ENCODE measurements at places on chromosomes 12 and 14. TPM values are rescaled to one million over a fixed set of nuclear protein-coding genes. Genes with fewer than 3 reads are reported as not detected.

Gene TAS2R20
- 1.3 TPM for total RNA-seq

Gene RNU6-7
- not detected for total RNA-seq

Gene IL26
- total RNA-seq: not detected

Gene ANO4
- 30.6 TPM for total RNA-seq

Gene DPPA3
- total RNA-seq: not detected

Gene SOCS2
- total RNA-seq: 21.0 TPM

Gene SLC25A21
- 1.8 TPM for total RNA-seq

Gene TTC6
- total RNA-seq: not detected

Gene HOXC12
- total RNA-seq: not detected

Gene COCH
- 0.92 TPM for total RNA-seq

Gene TMEM132D
- total RNA-seq: 0.03 TPM

Gene RNASE2
- total RNA-seq: not detected

Gene KRT3
- not detected for total RNA-seq

DNA sequence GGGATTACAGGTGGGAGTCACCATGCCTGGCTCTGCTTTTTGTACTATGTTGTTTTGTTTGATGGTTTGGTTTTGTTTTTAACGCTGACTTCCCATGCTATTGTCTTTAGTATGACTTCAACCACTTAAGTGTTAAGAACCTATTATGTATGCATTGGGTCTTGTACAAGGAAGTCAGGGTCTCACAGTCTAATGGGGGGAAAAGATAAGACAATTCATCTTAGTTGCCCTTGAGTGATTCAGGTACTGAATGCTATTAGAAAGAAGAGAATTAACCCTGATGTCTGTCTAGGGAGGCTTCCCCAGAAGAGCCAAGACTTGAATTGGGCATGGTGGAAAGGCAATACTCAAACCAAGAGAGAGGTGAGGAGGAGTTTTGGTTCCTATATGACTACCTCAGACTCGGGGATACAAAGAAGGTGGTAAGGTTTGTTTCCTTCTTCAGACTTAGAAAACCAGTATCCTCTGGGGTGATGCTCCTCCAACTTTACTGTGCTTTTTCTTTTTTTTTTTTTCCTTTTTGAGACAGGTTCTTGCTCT, 64.6 kb downstream of the SUSD6 start:
- no peak for DNase-seq

DNA sequence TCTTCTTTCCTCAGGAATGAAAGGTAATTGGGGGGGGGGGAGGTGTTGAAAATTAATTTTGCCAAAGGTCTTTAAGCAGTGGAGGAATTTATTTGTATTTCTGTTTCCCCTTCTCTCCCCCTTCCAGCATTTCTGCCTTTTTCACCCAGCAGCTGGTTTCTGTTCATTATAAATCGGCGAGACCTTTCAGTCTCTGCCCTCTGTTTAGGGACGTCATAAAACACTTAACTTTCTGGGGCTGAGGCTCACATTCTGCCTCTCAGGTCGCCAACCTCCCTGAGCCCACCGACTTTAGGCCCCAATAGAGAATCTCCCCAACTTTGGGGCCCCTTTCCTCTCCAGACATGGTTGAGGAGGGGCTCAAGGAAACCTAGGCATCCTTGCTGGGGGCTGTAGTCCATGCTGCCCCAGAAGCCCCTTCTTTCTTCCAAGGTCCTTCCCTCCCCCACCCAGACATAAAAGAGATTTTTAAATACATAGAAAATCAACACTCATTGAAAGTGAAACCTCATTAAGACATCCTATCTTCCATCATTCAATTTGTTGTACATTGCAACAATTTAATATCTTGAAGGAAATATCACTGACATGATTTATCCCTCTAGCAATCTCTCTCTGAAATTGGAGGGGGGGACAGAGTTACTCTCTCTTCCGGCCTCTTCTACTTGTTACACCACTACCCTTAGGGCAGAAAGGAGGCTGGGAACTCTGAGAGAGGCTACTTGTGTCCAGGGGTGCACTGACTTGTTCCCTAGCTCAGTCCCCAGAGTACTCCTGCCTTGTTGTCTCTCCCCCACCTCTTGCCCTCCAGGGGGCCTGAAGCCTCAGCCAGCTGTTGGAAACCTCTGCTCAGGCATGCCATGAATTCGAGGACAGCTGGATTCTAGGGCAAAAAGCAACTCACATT, 2.5 kb upstream of the HOXC6 start:
- DNase-seq: no peak

GRCh38 chr12:92470608-92471021, 232.2 kb upstream of the PLEKHG7 start:
- no peak for DNase-seq

DNA sequence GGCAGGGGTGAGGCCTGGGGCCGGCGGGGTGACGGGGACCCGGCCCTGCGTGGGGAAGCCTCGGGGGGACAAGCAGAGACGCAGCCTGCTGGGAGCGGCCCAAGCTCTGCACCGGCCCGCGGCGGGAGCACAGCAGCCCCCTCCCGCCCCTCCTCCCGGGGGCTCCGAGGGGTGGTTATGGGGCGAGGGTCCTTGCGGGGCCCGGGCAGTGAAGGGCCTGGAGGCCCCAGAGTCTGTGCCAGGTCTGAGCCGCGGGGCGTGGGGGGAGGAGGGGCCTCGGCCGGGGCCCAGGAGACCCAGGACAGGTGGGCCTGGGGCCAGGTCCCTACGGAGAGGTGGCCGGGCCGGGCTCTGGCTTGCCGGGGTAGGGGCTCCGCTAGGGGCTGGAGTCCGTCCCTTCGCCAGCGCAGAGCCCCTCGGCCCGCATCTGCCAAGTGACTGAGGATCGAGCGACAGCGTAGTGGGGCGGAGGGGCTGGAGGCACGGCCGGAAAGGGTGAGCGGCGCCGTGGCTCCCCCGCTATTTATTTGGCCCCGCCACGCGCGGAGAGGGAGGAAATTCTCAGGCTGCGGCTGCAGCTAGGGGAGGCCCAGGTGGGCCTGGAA, 495 bp downstream of the TMEM121 start:
- DNase-seq: no peak

DNA sequence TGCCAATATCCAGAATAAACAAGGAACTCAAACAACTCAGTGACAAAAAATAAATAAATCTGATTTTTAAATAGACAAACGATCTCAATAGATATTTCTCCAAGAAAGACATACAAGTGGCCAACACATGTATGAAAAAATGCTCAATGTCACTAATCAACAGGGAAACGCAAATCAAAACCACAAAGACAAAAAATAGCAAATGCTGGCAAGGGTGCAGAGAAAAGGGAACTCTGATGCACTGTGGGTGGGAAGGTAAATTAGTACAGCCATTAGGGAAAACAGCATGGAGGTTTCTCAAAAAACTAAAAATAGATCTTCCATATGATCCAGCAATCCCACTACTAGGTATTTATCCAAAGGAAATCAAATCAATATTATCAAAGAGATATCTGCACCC, 3.5 kb upstream of the EIF5 start:
- DNase-seq: no peak

DNA sequence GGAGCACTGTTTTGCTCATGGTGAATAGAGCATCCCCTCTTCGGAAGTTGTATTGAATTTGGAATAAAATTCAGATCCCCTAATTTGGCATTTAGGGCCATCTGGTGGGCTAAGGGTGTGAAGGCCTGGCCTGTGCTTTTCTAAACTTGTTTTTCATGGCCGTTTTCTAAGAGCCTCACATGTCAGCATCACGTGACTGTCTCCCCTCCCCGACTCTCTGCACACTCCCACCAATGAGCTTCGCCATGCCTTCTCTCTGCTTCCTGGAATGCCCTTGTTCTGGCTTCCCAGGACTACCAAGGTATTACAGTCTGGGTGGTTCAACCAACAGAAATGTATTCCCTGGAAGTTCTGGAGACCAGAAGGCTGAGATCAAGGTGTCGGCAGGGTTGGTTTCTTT, 85.3 kb downstream of the PRIMA1 start:
- peak; percentile 4 for DNase-seq

- no peak for DNase-seq
These were observed 285.0 kb upstream of the ATP2B1 start for GRCh38 chr12:89993632-89994031.

DNA sequence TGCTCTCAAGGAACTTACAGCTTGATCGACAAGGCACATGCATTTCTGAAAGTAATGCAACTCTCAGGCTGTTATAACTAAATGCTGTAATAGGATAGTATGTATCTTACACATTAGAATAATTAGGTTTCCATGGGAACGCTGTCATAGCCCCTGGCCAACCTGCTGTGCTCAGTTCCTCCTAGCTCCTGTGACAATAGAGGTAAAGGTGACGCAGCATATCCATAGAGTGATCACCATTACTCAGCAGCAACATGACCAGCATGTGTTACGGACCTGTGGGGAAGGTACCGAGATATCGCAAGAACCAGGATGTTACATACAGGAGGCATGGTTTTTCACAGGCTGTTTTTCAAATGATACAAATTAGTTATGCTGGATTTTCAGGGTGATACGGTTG, 150.7 kb downstream of the CAND1 start:
- DNase-seq: no peak

- DNase-seq: no peak
These were observed 16.6 kb downstream of the SYNDIG1L start for GRCh38 chr14:74409441-74409840.

- DNase-seq: no peak
These were observed 166.0 kb downstream of the RGS6 start for GRCh38 chr14:72098210-72098609.

DNA sequence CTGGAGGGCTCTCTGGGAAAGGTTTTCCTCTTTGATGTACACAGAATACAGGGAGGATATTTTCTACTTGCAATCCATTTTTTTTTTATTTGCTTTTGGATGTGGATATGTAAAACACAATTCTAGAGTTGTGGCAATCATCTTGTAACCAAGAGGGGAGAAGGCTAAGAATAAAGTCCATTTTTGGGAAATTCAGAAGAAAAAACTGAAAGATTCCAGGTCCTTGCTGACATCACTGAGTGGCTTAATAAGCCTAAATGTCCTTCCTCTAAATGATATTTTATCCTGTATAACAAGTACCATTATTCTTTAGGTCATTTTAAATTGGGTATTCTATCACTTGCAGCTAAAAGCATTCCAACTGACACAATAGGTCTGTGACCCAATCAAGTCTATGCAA, 64.0 kb downstream of the PPP1R12A start:
- no peak for DNase-seq

GRCh38 chr12:1841586-1842182, 21.3 kb downstream of the LRTM2 start:
- peak; percentile 42 for DNase-seq

- DNase-seq: no peak
These were observed 1.5 kb downstream of the KRT8 start for GRCh38 chr12:52903285-52903854.

DNA sequence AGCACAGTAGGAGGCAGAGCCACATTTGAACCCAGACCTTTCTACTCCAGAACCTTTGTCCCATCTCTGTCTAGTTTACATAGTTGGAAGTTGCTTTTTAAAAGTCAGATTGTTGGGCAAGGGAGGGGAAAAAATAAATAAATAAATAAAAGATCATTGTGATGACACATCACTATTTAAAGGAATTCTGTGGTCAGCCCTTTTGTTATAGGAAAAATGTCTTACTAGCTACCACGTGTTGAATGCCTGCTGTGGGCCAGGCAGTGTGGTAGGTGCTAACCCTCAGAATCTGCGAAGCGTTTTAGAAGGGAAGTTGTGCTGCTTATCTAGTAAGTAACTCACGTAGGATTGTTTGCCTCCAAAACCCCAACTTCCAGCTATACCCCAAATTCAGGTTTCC, 62.3 kb downstream of the BHLHE41 start:
- DNase-seq: no peak

- no peak for DNase-seq
These were observed 7.4 kb downstream of the SALL2 start for GRCh38 chr14:21518725-21519124.

- no peak for DNase-seq
These were observed 58.9 kb downstream of the DAD1 start for GRCh38 chr14:22530127-22530526.

- no peak for DNase-seq
These were observed 27.7 kb downstream of the WNK1 start for GRCh38 chr12:779745-780734.

DNA sequence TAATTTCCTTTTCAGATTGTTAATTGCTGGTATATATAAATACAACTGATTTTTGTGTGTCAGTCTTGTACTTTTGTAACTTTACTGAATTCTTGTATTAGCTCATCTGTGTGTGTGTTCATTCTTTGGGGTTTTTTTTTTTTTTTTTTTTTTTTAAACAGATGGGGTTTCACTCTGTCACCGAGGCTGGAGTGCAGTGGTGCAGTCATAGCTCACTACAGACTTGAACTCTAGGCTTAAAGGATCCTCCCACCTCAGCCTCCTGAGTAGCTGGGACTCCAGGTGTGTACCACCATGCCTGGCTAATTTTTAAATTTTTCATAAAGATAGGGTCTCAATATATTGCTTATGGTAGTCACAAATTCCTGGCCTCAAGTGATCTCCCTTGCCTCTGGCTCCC, 68.0 kb downstream of the WNK1 start:
- DNase-seq: no peak

DNA sequence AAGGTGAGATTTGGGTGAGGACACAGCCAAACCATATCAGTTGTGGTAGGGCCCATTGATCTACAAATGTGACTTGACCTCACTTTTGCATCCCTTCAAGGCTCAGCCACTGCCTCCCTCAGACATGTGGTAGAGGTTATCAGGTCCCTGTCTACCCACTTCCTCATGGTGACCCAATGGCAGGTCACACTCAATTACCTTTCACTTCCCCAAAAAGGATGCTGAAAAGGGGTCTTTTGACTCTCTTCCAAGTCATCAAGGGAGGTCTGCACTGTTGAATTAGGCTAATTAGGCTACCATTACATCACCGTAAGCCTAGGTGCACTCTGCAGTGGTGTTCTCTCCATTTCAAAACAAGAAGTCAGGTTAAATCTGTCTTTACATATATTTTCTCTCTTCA, 22.6 kb upstream of the DRAM1 start:
- DNase-seq: no peak

DNA sequence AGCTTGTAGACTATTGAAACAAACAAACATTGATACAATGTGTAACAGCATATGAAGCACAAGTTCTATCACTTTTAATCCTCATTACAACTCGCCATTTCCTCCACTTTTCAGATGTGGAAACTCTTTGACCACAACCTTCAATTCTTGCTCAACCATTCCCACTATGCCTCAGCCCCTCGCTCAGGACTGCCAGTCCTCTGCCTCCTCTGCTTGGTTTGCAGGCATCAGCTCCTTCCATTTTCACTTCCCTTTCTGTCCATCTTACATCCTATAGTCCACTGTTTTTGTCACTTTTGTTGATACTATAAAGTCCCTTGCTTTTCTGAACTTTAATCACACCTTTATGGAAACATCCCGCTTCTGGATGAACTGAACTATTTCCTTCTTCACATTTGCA, 28.2 kb upstream of the CD27 start:
- no peak for DNase-seq
